C1 segment of cervical spinal cord (tissue), 14 donors: ENCODE measurements at places on chromosomes 5 and 9.
A peak's percentile ranks its signal among the peaks of the same experiment; 100 is the strongest.

- DNase-seq: no peak
Measured at GRCh38 chr5:168697034-168697720, 118.0 kb upstream of the PANK3 start.

- no peak for DNase-seq
Measured at GRCh38 chr5:26757941-26758340, 280.4 kb downstream of the CDH9 start.

- DNase-seq: no peak
Measured at GRCh38 chr9:137678202-137678601, 59.4 kb downstream of the EHMT1 start.

GRCh38 chr5:13551645-13552044 is 392.8 kb downstream of the DNAH5 start:
- no peak for DNase-seq

GRCh38 chr5:10578869-10579268 is 15.0 kb downstream of the ANKRD33B start:
- no peak for DNase-seq

DNA sequence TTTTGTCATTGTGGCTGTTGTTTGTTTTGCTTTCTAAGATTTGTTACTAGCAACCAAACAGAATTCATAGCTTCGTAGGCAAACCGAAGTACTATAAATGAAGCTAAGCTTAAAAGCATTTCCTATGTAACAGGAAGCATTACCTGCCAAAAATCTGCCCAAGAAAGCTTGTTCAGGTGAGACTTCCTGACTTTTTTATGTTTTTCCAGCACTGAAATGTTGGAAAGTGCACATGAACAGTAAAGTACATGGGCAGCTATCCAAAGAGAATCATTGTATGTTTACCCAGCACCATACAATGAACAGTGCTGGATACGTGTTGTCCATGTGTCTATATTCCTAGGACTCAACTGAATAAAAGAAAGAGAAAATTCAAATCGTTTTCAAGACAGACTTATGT is 247.1 kb downstream of the NFIB start:
- no peak for DNase-seq

GRCh38 chr5:97192580-97193354 is 9.7 kb upstream of the RIOK2 start:
- no peak for DNase-seq

- no peak for DNase-seq
Measured at GRCh38 chr9:76592091-76592973, 133.3 kb downstream of the GCNT1 start.

DNA sequence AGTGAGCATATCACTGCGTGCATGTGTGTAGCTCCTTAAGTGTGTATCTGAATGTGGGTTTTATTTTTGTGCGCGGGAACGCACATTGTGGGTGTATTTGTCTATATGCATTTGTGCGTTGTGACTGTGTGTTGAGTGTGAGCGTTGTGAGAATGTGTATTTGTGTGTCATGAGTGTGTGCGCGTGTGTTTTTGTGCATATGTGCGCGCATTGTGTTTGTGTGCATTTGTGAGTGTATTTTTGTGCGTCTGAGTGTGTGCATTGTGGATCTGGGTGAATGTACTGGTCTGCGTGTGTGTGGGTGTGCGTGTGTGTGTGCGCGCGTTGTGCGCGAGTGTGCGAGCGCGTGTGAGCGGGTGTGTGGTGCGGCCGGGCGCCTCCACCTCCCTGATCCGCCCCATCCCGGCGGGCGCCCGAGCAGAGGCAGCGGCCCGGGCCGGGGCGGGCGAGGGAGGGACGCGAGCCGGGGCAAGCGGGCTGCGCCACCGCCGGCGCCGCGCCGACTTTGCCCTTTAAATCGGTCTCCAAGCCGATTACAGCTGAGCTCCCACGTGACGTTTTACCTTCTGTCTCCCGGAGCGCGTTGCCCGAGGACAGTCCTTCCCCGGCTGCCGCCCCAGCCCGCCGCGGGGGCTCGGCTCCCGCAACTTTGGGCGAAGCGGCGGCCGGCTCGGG is at the start of gene RASGRF2:
Gene RASGRF2, plus strand, starts transcription at position 596 of the 675 bp plus-strand sequence. CDS start 376 bp downstream, outside the sequence.
- no peak for DNase-seq

DNA sequence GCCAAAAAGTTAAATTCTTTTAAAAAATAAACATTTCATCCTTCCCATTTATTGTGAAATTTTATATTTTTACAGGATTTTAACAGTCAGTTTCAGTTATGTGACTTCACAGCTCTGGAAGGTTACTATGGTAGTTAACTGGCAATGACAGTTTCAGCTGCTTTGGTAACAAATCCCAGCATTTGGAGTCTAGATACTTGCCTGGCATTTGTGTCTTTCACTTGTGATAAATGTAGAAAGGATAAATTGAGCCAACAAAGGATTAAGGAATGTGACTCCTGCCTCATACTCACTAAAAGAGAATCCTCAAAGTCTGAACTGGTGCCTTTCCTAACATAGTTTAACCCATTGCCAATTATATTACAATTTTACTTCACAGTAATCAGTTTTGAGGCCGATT is 315.5 kb downstream of the FER start:
- DNase-seq: no peak

GRCh38 chr9:87383344-87384150 is 114.1 kb upstream of the DAPK1 start:
- DNase-seq: no peak

DNA sequence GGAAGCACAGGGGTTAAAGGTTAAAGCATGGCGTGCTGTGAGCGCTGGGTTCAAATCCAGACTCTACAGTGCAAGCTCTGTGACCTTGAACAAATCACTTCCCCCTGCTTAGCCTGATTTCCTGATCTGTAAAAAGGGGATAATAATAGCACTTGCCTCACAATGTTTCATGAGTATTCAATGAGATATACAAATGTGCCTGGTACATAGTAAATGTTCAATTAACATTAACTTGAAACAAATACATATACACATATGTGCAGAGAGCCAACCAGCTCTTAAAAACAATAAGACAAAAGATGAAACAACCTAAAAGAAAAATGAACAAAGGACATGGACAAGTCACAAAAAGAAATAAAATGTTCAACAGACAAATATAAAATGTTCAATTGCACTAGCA is 4.0 kb downstream of the CIZ1 start:
- no peak for DNase-seq

GRCh38 chr9:107548298-107549142 is 59.0 kb upstream of the KLF4 start:
- no peak for DNase-seq

- DNase-seq: no peak
Measured at GRCh38 chr5:53542926-53543325, 17.5 kb upstream of the NDUFS4 start.

- DNase-seq: no peak
Measured at GRCh38 chr5:78886341-78887230, 98.5 kb downstream of the ARSB start.

DNA sequence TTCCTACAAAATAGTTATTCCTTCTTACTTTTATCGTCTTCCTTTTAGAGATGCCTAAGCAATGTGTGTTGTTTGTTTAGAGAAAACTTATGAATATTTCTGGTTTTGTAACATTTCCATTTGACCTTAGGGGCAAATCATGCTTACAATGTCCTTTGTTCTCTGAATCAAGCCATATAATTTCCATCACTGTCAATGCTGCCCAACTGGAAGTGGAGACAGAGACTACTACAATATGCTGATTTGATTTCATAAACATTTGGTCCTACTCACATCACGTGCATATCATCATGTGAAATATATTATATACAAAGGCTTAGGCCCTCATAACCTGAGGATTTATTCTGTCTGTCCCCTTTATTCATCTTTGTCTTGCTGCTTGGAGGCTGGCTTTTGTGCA is 183.2 kb upstream of the CD180 start:
- DNase-seq: no peak

DNA sequence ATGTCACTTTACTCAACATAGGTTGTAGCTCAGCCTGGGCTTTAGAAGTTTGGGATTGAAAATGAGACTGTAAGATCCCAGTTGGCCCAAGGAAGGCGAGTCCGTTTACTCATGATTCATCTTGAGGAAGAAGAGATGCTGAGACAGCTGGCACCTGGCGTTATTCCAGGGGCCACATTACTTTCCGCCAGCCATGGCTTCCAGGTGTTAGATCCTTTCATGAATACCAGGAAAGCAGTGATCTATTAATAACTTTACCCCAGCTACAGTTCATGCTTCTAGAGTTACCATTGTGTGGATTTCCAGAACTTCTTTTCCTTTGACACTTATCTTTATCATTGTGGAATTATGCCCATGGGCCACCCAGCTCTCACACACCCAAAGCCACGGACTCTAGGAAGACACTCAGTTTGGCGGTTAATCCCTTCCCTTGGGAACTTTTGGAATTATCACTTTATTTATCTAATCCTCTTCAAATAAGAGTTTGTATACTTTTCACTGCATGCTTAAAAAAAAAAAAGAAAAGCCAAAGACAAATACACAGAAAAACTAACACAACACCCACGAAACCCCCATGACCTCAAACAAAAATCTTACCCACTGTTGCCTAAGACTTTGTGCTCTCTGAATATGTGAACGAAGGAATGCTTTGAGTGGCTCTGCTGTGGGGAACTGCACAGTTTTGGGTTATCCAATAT is 26.9 kb downstream of the RAI14 start:
- no peak for DNase-seq

DNA sequence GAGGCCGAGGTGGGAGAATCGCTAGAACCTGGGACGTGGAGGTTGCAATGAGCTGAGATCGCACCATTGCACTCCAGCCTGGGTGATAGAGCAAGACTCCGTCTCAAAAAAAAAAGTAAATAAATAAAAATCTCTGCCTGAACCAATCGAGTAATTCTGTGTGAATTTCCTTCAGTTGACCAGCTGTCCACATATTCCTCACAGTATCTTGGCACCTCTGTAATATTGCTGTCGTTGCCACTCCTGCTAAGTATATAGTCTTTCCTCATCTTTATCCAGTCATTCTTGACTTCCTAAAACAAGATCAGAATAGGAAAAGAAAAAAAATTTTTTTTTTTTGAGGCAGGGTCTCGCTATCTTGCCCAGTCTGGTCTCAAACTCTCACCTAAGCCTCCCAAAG is 29.9 kb downstream of the KDM3B start:
- no peak for DNase-seq

DNA sequence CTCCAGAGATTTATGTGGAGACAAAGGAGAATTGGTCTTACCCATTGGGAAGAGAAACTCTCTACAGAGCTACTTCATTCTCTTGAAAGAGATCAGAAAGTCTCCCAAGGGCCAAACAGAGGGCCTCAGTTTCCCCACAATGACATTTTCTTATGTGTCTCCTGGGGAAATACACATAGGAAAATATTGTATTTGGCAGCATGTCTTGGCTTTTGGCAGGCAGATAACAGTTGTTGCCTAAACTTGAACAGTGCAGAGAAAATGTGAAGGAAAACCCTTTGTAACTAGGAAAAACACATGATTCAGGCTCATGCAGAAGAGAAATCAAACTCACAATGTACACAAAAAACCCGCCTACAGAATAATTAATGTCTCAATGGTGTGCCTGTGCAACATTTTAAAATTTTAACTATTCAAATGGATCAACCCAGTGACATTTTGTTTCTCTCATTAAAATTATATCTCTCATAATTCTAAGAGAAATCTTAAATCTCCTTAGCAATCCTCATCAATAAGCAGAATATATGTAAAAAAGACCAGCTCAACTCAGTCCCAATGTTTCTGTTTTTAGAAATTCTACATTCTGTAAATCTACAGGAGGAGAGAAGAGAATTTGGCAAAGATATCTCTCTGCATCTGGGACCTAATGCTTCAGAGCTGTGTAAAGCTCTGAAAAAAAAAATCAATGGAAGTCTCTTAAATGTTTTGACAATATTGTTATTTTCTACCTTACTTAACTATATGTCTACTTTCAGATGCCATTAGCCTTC is 205.1 kb downstream of the ADAMTSL1 start:
- no peak for DNase-seq

DNA sequence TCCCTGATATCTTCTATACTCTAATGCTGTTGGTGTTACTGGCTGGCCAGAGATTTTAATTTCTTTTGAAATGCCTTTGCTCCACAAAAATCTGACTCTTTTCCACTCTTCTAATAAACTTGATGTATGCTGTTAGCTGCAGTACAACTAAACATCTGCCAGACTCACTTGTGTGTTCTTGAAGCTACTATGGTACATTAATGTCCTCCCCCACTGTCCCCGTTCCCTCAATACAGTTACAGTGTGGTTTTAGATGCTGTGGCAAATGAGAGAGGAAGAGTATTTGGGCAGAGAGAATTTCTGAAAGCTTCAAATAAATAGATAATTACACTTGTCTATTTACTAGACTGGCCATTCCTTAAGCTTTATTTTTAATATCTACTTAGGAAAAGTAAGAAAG is 18.3 kb upstream of the ERAP1 start:
- no peak for DNase-seq

DNA sequence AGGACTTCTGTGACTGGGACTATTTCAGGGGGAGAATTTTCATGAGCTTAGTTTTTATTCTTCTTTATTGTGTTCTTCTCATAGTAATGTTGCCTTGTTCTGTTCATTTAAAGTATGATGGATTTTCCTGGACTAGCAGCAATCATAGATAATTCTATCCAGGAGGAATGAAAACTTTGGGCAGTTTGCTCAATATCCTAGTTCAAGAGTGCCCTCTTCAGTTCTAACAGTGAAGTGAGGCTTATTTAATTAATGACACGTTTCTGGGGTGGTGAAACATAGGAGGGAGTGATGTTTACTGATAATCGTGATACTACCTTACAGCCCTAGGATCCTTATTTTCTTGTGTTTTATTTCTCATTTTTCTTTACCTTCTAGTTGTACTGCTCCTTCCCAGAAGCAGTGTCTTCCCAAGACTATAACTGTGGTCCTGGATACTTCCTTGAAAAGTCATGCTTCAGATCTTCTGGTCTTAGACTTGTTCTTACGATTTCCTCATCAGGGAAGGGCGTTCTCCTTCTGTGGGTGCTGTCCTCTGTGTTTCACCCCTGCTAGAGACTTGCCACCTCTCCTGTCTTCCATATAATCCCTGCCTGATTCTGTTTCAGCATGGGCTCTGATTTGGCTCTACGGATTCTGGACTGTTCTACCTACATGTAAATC is 57.4 kb downstream of the CFAP95 start:
- DNase-seq: no peak

GRCh38 chr5:68303038-68303738 is 87.6 kb downstream of the PIK3R1 start:
- DNase-seq: no peak

DNA sequence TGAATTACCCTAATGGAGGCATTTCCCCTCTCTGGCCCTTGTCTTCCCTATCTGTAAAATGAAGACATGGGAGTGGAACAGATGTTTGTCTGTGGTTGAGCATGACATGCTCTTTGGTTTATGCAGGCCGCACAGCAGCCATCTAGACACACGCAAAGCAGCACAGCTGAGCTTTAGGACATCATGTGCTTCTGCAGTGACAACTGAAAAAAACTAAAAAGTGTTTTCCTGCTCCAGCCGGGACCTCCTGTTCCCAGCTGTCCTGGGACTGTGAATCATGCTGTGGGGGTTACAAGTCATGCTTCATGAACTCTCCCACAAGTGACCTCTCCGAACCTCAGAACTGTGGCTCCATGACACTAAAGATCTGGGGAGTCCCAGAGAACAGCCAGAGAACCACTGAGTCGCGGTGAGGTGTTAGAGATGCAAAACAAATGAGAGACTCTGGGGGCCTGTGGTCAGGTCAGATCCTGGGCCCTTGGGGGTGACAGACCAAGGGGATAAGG is 1.7 kb downstream of the SMIM3 start:
- peak; percentile 4 for DNase-seq
